ENCODE measurements at places on chromosomes 12 and 14.

DNA sequence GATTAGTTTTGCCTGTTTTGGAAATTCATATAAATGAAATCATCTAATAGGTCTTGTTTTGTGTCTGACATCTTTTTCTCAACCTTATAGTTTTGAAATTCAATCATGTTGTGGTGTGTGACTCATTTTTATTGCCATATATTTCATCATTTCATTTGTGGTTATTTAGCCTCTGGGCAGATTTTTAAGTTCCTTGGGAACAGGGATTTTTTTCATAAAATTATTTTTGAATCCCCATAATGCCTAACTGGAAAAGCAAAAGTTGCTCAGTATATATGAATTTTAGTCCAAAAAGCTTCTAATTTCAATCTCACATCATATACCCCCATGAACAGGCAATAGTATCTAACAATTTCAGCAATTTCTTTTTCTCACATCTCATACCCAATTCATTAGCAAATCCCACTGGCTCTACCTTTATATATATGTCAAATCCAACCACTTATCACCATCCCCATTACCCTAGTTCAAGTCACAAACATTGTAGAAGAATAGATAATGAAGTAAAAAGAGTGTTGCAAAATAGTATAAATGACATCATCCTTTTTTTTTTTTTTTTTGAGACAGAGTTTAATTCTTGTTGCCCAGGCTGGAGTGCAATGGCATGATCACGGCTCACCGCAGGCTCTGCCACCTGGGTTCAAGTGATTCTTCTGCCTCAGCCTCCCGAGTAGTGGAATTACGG lies 2.6 kb upstream of the OR6J1 start:
- no peak for DNase-seq

DNA sequence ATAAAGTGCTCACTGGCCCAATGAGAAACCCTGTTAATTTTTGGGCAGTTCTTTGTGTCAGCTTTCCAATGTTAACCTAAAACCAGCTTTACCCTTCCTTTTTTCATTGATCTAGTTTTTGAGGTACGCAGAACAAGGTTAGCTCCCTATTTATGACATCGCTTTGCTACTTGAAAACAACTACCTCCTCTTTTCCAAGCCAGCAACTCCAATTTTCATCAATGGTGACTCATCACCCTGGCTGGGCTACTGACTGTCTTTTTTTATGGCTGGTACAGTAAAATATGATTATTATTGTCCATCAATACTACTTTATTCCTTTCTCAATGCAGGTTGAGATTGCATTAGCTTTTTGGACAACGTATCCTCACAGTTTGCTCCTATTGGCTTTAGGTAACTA lies 22.5 kb upstream of the AKAP6 start:
- no peak for DNase-seq

GRCh38 chr12:109113661-109114321 lies 2.6 kb upstream of the ACACB start:
- no peak for DNase-seq

DNA sequence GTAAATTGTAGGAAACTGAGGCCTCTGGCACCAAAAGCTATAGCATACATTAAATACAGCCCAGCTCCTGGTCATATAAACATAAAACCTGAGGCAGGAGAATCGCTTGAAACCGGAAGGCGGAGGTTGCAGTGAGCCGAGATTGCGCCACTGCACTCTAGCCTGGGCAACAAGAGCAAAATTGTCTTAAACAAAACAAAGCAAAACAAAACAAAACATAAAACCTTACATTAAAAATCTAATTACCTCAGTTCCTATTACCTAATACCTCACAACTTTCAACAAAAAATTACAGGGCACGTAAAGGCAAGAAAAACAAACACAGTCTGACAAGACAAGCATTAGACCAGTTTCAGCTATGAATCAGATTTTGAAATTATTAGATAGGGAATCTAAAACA lies 36.7 kb downstream of the TMEM116 start:
- DNase-seq: no peak

DNA sequence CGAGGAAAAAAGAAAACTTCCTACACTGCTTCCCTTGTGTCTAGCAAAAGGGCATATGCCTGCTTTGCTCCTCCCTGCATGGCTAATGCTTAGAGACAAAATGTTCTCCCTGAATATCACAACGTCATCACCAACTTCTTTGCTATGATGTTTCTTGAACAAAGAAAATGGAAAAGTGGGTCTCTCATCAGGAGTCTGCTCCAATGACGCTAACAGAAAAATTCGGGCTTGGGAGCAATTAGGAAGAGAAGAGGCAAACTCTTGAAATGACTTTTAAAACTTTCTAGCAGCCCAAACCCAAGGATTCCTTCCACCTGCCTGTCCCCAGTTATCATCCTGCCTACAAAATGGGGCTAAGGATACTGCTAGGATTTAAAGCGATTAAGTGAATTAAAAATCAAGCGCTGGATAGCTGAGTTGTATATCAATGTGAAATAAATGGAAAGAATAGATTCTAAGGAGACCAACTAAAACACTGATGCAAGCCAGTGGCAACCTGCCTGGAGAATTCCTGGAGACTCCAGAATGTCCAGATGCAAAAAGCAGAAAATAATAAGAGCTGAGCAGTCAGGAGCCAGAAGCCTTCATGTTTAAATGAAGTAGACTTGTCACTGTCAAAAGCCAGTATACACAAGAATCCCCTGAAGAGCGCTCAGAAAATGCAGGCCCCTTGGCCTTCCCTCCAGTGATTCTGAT lies 183.8 kb downstream of the DPF3 start:
- no peak for DNase-seq

GRCh38 chr14:68076451-68076850 lies 256.9 kb downstream of the RAD51B start:
- DNase-seq: peak; percentile 39

DNA sequence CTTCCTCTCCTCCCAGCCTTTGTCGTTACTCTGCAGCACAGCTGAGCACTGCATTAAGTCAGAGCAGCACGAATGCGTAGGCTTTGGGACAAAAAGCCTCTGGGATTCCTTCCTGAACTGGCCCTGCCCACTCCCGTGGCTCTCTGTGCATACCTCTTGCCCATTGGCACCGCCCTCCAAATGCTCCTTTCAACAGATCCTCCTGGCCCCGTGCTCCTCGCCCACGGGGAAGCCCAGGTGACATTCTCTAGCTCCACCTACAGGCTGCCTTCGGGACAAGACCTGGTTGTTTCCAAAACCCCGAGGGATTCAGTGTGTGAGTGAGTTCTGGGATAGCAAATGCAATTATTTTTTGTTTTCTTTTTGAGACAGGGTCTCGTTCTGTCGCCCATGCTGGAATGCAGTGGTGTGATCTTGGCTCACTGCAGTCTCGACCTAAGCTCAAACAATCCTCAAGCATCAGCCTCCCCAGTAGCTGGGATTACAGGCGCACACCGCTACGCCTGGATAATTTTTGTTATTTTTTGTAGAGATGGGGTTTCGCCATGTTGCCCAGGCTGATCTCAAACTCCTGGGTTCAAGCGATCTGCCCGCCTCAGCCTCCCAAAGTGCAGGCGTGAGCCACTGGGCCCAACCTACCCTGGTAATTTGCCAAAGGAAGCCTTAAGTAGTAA lies 17.9 kb upstream of the TDRD9 start:
- DNase-seq: peak; percentile 92

Measured in kidney glomerular epithelial cell (primary cell).